NCI-H2081 (cell line): ENCODE measurements at places on chromosomes 16 and 17.

DNA sequence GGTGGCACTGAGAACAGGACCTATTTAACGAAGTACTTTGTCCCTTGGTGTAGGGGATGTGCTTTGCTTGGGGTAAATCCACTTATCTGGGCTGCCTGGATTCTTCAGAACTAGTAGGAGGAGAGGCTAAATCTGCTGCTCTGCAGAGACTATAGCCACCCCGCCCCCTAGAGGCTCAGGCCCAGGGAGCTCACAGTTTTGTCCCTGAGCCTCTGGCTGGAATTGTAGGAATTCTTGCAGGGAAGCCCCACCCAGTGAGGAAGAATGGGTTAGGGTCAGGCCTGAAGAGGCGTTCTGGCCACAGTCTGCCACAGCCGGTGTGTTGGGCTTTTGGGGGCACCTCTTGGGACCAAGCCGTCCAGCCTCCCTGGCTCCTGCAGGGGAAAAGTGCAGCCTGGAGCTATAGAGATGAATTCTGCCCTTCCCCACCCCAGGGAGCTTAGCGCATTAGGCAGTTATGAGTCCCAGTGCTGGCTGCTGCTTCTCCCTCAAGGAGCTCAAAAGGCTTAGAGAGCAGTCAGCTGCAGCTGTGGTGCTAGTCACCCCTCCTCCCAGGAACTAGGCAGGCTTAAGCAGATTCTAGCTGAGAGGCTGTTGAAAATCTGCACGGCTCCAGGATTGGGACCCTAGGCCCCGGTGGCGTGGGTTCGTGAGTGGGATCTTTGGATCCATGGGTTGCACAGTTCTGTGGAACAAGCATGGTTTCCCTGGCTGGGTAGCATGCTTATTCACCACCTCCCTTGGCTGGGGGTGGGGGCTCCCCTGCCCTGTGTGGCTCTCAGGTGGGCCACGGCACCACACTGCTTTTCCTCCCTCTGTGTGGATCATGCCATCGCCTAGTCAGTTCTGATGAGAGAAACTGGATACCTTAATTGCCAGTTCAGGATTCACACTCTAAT lies 237.4 kb upstream of the TOM1L1 start:
- no peak for DNase-seq

GRCh38 chr16:82628088-82628423 lies 1.3 kb downstream of the CDH13 start:
- DNase-seq = no peak

- DNase-seq = no peak
Observed at GRCh38 chr17:58081646-58082340, 1.4 kb upstream of the DYNLL2 start.

DNA sequence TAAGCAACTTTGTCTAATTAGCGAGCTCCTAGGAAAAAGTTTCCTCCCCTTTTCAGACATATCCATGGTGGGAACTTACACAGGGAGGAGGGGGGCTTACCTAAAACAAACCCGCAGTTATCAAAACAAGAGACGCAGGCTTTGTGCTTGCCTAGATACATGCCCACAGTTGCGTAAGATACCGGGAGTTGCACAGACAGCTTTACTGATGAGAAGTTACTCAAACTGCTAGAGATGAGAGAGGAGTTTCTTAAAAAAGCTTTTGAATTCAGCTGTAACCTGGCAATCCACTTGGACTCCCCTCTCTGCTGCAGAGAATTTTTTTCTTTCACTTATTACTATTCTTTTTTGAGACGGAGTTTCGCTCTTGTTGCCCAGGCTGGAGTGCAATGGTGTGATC lies 6.8 kb upstream of the ZP2 start:
- DNase-seq = no peak

DNA sequence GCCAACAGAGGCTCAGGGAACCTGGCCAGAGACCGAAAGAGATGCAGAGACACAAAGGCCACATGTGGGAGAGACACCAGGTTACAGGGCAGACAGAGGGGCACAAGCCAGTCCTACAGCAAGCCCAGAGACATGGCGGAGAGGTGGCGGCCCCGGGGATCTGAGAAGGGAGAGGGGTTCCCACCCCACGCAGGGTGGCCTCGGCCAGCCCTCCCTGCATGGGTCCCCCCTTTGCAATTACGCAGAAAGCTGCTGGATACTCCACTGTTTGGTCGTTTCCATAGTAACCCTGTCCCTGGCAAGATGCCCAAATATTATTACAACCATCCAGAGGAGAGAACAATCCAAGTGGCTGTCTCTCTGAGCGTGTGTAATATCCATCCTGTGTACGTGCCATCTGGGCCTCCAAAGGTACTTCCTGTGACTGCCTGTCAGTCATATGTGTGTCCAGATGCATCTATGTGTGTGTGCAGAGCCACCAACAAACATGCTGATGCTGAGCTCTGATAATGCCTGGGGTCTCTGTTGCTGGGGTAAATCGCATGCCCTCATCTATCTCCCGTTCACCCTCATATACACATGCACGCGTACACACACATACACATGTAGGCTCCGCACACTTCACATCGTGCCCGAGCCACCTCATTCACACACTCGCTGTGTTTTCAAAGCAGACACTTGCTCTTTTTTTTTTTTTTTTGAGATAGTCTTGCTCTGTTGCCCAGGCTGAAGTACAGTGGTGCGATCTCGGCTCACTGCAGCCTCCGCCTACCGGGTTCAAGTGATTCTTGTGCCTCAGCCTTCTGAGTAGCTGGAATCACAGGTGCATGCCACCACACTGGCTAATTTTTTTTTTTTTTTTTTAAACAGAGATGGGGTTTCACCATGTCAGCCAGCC lies 5.5 kb downstream of the PCGF2 start:
- peak; percentile 95 for DNase-seq
